ENCODE measurements at places on chromosomes 1 and 21.

GRCh38 chr1:204650911-204651570 is 34.5 kb downstream of the LRRN2 start:
- DNase-seq = no peak

DNA sequence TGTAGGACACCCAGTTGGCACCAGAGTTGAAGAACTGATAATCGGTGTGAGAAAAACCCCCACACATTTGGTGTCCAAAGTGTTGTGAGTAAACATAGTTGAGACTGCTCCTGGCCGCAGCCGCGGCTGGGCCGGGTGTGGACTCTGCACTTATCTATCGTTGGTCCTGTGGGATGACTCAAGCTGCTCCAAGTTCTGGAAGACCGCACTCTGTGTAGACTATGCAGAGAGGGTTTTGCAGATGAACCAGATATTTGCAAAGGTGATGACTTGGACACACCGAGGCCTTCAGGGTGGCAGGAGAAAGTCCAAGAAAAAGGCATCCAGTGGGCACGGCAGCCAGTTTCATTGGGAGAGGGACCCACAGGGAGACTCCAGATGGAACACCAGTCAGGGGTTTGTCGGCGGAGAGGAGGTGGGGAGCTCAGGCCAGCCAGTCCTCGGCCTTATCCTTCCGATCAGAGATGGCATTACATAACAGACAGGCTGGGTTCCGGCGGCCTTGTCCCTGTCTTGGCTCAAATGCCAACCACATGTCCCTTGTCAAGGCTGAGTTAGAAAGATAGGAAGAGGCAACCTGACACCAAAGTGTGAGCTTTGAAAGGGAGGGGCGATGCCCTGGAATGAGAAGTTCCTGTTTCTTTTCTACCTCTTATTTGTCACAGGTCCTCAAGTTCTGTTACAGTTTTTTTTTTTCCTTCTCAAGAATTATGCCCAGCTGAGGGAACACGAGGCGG is 21.1 kb downstream of the C2CD2 start:
- DNase-seq = no peak

GRCh38 chr1:12251442-12251841 is 21.6 kb downstream of the VPS13D start:
- no peak for DNase-seq

DNA sequence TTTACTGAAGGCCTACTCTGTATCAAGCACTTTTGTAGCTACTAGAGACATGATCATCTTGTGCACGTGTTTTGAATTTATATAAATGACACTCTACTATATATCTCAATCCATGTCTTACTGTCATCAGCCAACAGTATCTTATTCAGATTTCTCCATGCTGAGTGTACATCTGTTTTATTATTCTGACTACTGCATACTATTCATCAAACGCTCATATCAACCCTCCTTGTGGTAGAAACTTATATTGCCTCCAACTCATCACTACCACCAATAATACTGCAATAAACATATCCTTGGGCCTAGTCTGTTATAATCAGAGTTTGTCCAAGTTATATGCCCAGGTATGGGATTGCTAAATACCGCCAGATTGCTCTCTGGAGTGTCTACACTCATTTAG is 81.6 kb upstream of the IRF2BP2 start:
- DNase-seq = no peak

GRCh38 chr1:160359559-160360226 is 7.2 kb upstream of the NHLH1 start:
- DNase-seq = no peak

DNA sequence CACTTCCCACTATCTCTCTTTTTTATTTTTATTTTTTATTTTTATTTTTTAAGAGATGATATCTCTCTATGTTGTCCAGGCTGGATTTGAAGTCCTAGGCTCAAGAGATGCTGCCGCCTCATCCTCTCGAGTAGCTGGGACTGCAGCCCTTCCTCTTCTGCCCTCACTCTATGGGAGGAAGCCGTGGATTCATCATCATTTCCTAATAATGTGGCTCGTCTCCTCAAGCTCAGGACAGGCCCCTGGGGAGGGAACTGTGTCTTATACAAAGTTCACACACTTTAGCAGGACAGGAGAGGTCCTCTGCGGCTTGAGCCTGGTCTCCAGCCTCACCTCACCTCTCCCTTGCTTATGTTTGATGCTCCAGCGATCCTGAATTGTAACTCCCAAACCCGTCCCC is 16.5 kb upstream of the IFFO2 start:
- no peak for DNase-seq

DNA sequence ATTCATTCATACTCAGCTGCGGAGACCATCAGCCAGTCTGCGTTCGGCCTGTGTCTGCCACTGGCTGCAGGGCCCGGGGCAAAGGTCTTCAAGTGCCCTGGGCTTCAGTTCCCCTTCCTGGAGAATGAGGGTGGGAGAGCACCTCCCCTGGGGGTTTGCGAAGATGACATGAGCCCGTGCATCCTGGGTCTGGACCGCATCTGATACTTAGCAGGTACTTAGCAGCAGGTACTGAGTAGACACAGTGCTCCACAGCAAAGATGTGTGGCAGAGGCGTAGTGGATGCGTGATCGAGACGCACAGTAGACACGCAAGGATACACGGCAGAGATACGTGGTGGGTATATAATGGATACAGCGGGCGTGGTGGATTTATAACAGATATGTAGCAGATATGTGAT is 51.3 kb downstream of the PRKCZ start:
- DNase-seq = no peak

GRCh38 chr1:46394872-46395465 is 852 bp downstream of the FAAH start:
- no peak for DNase-seq

- DNase-seq = no peak
Measured at GRCh38 chr21:37758982-37759381, 157.3 kb downstream of the KCNJ6 start.
